Sigmoid colon (tissue), 7 donors: ENCODE measurements at places on chromosomes 1 and 21. TPM values are rescaled to one million over a fixed set of nuclear protein-coding genes. Genes with fewer than 3 reads are reported as not detected.

The ECE1 gene
- total RNA-seq: 112 TPM

The MIXL1 gene
- total RNA-seq: not detected

The NCMAP gene
- not detected for total RNA-seq

The PLPPR5 gene
- 0.81 TPM for total RNA-seq
